CD4-positive, alpha-beta T cell (primary cell): ENCODE measurements at places on chromosomes 12 and 14.

DNA sequence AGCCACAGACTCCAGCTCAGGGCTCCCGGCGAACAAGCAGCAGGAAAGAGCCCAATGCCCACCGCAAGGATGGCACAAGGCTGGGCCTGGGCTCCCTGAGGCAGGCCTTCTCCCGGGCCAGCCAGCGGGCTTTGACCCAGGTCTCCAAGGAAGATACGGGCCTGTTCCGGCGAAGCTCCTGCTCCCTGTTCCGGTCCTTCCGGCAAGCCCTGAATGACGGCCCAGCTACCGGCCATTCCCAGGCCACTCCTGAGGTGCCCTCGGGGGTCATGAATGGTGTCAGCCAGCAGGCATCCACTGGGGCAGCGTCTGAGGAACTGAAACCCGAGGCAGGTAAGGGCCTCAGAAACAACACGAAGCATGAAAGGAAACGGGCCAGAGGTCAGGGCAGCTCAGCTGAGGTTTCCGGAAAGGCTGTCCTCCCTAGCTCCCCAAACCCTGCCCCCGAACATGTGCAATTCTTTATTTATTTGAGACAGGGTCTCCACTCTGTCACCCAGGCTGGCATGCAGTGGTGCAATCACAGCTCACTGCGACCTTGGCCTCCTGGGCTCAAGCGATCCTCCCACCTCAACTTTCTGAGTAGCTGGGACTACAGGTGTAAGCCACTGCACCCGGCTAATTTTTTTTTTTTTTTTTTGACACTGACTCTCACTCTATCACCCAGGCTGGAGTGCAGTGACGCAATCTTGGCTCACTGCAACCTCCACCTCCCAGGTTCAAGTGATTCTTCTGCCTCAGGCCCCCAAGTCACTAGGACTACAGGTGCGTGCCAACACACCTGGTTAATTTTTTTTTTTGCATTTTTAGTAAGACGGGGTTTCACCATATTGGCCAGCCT lies 6.0 kb downstream of the EXOC3L4 start:
- DNase-seq = no peak

DNA sequence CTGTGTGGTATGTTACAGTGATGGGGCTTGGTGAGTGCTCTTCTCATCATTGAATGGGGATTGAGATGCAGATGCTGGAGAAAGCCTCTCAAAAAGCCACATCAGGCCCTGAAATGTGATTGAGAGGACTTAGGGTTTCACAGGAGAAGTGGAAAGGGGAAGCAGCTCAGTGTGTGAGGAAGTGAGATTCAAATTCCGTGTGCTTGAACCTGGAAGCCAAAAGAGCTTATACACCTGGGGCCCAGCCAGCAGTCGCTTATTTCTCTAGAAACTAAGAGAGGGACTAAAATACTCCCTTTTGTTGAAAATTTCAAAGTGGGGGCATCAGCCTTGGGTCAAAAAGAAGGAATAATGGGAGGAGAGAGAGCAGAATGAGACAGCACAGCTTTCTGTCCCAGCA lies 39.1 kb upstream of the GZMB start:
- DNase-seq = no peak

DNA sequence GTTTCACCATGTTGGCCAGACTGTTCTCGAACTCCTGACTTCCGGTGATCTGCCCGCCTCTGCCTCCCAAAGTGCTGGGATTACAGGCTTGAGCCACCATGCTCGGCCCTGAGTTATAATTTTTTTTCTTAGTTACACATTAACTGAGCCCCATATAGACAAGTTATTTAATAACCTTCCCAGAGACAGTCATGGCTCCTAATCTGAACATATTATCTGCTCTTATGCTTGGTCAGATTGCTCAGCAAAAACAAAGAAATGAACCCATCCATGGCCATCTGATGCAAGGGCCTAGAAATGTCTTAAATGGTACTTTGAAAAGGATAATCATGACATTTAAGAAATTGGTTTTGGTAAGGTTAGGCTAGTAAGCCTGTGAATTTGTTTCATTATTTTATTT lies 13.0 kb downstream of the SAMD15 start:
- DNase-seq = no peak

DNA sequence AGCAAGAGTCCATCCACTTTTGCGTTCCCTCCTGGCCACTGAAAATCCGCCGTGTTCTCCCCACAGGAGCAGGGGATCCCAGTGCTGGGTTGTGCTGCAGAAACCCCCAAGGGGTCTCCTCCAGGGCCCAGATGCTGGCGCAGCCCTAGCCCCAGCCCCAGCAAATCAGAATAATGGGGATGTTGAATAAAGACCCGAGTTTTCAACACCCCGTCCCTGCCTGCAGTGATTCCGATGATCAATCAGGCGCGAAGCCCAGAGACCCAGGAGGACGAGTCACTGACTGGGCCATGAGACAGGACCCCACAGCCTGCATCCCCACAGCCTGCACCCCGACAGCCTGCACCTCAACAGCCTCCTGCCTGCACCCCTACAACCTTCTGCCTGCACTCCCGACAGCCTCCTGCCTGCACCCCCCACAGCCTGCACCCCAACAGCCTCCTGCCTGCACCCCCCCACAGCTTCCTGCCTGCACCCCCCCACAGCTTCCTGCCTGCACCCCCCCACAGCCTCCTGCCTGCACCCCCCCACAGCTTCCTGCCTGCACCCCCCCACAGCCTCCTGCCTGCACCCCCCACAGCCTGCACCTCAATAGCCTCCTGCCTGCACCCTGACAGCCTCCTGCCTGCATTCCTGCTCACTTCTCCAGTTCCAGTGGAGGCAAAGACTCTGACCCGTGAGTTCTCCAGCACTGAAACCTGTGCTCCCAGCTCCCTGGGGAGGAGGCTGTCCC lies 37.2 kb downstream of the TNFAIP2 start:
- no peak for DNase-seq

GRCh38 chr14:89443042-89443629 lies 26.1 kb upstream of the FOXN3 start:
- DNase-seq = no peak

DNA sequence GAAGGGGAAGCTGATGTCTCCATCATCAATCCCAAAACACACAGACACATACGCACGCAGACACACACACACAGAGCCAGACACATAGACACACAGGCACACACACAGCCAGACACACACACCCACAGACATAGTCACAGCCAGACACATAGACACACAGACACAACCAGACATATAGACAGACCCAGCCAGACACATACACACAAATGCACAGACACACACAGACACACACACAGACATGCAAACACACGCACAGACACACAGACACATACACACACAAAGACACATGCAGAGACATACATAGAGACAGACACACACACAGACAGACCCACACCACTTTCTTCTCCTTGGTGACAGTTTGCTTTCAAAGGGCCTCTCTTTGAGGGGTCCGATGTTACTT lies 6.3 kb downstream of the CCDC197 start:
- no peak for DNase-seq

DNA sequence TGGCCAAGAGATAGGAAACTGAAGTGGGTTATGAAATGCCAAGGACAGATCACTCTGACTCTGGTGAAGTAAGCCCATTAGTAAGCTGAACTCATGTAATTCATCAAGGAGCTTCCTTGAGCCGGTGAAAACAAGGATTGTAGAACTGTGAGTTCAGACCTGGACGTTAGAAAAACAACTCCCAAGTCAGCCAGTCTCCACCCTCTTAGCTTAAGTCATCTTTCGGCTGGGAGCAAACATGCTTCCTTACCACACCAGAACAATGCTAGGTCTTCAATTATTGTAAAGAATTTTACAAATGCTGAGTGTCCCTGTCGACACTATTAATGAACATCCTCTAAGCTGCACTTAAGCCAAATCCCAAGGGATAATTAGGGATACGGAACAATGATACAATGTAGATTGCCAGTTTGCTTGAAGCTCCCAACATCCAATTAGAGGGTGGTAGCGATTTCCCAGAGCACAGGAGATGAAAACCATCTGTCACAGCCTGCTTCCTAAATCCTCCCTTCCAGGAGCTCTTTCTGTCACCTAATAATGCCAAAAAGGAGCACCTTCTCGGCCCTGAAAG lies 45.7 kb upstream of the VASH1 start:
- DNase-seq = no peak

DNA sequence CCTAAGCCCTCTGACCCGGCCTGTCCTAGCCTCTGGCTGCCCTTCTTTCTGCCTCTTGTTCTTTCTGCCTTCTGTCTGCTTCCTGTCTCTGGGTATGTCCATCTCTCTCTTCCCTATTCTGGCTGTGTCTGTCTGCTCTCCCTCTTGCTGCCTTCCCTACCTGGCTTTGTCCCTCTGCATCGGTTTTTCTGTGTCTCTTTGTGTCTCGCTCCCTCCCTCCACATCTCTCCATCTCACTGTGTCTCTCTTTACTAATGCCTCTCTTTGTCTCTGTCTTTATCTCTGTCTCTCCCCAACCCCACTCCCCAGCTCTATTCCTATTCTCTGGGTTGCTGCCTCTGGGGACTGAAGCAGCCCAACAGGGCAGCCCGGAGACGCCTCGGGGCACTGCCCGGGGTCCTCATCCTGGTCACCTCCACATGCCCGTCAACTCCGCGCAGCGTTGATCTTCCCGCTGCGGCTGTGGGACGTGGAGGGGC lies 10.1 kb downstream of the SHMT2 start:
- no peak for DNase-seq

GRCh38 chr14:74942608-74943007 lies 12.8 kb downstream of the PGF start:
- no peak for DNase-seq

DNA sequence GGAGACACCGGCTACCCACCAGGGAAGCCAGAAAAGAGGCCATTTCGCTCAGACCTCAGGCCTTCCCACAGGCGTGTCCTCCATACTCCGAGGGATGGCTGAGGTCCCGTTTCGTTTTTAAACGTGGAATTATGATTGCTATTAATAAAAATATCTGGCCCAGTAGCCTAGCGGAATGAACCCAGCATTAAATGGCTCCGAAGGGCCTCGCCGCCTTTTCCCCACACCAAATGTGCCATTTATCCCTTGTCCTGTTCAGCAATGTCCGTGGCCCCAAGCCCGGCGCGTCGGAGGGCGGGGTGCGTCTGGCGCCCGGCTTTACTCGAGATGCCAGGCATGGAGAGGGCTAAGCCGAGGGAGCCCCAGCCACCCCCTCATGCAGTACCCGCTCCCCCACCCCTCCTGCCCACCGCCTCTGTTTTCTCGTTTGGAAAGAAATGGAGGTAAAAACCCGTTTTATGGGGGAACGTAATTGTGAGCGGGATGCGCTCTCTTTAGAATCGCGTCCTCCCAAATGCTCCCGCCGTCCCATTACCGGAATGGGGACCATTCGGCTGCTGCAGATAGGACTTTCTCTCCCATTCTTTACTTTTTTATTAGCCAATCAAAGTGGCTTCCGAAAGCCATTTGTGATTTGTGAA lies 5.7 kb downstream of the HOXC8 start:
- DNase-seq = no peak

DNA sequence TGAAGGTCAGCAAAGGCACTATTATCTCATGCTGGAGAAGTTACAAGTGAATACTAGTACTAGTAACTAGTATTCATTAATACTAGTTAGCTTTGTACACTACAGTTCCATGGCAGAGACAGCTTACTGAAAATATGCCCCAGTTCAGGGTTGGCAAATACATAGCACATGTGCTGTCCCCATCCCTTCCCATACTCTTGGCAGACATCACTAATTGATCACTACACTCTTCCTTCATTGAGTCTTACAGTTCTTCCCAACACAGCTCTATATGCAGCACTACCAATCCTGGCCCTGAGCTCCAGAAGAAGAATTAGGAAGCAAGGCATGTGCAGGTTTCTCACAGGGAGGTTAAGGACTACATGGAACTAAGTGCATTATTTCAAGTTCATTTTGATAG lies 168.3 kb upstream of the EEA1 start:
- DNase-seq = no peak

DNA sequence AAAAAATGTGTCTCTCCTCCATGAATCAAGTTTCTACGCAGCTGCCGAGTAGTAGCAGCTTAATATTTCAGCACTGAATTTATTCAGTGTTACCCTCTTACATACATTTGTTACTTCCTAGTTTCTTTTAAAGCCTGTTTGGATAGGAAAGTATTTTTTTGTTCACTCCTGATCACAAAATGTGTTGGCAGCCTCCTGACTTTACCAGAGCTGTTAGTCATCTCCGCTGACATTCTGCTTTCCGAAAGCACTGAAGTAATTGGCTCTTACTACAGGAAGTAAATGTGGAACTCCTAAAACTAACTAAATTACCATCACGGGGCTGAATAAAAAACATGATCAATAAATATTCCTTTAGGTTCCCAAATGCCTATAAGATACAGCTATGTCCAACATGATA lies 225.5 kb downstream of the EPS8 start:
- no peak for DNase-seq

GRCh38 chr14:91674911-91675310 lies 57.0 kb downstream of the CATSPERB start:
- no peak for DNase-seq

- DNase-seq = no peak
Observed at GRCh38 chr12:116381744-116382685, 104.5 kb upstream of the MED13L start.

- no peak for DNase-seq
Observed at GRCh38 chr14:59120921-59121320, 67.5 kb upstream of the DAAM1 start.

DNA sequence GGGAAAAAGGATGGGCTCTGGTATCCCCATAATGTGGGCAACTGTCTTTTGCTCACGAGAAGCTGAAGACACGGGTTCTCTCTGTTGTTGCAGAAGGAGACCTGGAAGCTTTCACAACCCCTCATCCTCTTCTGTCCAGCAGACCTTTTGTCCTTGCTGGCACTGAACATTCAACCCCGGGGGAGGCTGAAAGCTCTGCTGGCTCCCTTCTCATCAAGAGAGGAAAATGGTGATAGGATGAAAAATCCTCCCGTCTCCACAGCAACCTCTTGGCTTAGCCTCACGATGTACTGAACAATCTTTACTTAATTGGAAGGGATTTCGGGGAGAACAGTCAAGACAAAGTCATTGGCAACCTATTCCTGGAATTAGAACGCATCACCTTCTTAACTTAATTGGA lies 39.0 kb downstream of the ELK3 start:
- no peak for DNase-seq

GRCh38 chr12:96230646-96231045 lies 36.5 kb downstream of the ELK3 start:
- DNase-seq = no peak

DNA sequence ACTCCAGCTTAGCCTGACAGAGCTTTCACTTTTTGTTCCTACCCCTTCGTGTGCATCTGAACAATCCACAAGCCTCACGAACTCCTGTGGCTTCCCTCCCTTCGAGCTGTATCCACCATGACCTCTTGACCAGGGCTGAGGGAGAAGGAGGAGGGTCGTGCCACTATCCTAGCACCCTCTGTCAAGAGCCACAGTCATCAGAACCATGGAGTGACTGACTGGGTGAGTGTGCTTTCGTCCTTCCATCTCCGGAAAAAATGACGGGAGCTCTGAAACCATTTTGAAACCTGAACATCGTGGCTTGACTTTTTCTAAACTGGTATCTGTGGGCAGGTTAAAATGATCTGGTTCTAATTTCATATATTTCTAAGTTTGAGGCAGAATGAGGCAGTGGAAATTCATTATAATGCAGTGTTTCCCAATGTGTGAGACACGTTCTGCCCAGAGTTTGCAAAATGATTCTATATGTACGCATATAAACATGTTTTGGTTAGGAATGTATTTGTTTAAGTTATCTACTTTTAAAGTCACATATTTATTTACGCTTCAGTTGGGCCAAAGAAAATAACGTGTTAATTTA lies 27.0 kb downstream of the IL26 start:
- DNase-seq = no peak
